ENCODE measurements at places on chromosomes 2 and 18.

GRCh38 chr2:105486762-105487141, 87.9 kb upstream of the FHL2 start:
- no peak for DNase-seq

DNA sequence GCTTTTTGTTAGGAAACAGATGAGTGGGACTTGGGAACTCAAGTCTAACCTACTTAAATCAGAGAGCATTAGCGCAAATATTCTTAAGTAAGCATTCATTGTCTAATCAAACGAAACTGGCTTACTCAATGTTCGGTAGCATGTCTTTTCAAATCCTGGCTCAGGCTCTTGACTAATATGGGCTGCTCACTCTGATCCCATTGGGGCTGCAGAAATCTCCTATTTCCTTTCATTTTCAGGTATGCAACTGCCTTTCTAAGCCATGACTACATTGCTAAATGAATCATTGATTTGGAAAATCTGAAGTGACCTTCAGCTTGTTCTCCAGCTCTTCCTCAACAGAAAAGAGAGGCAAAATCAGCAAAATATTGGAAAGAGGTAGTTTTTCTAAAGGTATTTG, 2084.4 kb upstream of the PIK3C3 start:
- no peak for DNase-seq

DNA sequence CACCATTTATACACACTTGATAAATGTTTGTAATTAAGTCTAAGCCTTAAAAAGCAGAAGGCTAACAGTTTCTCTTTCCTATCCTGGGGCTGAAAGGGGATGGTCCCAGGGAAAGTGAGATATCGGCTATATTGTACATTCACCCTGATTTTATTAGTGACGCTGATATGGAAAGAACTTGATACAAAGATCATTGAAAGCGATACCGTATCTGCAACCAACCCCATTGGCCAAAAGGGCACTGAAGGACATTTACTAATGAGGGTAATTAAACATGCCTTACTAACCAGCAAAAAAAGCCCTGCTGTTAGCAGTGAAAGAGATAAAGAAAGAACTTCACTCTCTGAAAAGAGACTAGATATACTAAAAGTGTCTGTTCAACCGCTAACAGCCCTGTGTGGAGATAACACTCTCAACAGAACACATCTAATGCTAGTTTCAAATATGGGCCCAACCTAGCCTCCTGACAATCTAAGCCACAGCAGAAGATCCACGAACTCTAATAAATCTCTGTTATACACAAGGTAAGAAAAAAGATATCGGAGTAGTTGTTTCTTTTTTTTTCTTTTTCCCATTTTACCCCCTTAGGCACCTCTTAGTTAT, 200.0 kb downstream of the CDH2 start:
- no peak for DNase-seq

DNA sequence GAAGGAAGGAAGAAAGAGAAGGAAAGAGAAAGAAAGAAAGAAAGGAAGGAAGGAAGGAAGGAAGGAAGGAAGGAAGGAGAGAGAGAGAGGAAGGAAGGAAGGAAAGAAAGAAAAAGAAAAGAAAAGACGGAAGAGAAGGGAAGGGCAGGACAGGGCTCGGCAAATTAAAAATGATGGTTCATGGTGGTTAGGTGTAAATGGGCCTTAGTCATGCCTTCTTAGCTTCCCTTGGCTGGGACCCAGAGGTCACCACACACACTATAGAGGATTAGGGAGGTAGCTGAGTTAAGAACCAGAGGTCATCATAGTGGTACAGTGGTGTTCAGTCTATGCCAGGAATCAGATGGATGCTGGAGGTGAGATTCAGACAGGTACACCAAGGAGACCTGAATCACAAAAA, 9.3 kb upstream of the ATL2 start:
- DNase-seq, result no peak

GRCh38 chr18:39424261-39424660, 1858.7 kb upstream of the CELF4 start:
- no peak for DNase-seq

DNA sequence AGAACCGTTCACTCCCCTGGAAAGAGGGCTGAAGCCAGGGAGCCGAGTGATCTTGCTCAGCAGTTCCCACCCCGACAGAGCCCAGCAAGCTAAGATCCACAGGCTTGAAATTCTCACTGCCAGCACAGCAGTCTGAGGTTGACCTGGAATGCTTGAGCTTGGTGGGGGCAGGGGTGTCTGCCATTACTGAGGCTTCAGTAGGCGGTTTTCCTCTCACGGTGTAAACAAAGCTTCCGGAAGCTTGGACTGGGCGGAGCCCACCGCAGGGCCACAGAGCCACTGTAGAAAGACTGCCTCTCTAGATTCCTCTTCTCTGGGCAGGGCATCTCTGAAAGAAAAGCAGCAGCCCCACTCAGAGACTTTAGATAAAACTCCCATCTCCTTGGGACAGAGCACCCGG, 180.8 kb downstream of the WDR7 start:
- DNase-seq, result no peak
